Right lobe of liver (tissue), 6 donors: ENCODE measurements at places on chromosomes 2 and 18. TPM values are rescaled to one million over a fixed set of nuclear protein-coding genes. Genes with fewer than 3 reads are reported as not detected.

The RETREG2 gene
- total RNA-seq: 57.2 TPM

- no peak for DNase-seq
These were observed 74.7 kb upstream of the RAB6C start for GRCh38 chr2:129904532-129905446.

- DNase-seq: no peak
These were observed 37.6 kb upstream of the PMAIP1 start for GRCh38 chr18:59861963-59862819.

- no peak for DNase-seq
These were observed 5.4 kb upstream of the CWC22 start for GRCh38 chr2:180012523-180012922.

- no peak for DNase-seq
These were observed 447.0 kb upstream of the TCF4 start for GRCh38 chr18:56034949-56035348.
